Right renal cortex interstitium (tissue), 3 donors: ENCODE measurements at places on chromosomes 7 and 10. TPM values are rescaled to one million over a fixed set of nuclear protein-coding genes. Genes with fewer than 3 reads are reported as not detected.

DNA sequence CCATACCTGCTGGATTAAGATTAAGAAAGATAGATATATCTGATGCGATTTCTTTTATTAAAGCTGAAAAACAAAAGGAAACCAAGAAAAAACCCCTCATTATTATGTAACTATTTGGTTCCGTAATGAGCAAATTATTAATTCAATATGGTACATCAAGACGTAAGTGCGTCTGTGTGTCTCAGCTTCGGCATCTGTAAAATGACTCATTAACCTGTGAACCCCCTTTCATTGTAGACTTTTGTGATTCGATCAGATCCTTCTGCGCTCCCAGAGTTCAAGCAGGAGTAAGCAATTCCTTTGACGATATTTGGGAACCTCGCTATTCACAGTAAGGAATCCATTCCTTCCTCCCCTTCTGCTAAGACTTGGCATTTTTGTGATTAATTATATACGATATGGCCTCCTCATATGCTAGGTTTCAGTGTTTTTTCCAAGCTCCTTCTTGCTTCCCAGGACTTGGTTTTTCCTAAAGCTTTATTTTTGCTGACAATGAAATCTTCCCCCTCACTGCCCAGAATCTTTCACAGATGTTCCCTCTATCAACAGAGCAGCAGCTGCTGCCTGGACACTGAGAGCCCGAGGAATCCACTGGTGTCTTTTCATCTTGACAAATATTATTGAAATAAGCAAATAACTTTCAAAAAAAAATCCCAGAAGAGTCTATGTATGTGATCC lies 171.7 kb upstream of the CELF2 start:
- DNase-seq: no peak

DNA sequence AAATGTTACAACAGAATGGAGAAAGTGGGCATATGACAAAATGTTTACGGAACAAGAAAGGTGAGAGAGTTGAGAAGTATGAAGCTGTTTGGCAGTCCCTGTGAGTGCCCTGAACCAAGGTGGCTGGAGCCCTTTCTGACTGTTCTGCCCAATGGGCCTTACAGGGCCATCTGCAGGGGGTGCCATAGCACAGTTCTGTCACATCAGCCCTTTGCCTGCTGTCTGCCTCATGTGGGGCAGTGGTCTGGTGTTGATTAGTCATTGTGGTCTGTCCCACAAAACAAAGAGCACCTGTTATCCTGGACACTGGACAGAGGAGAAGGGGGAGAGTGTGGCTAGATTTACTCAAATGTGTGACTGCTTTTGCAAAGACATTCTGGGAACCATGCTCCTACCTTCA lies 51.5 kb upstream of the OSBPL3 start:
- no peak for DNase-seq

DNA sequence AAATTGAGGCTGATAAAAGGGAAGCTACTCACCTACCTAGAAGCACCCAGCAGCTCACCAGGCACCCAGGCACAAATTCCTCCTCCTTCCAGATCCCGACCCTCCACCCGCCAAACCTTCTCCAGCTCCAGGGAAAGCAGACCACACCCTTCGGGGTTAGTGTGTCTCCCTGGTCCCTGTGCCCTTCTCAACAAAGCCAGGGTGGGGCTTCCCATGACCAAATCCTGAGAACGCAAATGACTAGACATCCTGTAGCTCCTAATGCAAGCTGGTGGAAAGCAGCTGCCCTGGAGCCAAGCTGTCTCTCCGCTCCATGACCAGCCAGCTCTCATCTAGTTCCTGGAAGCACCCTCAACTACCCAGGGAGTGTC lies 4.4 kb downstream of the TBX20 start:
- DNase-seq: no peak

GRCh38 chr10:76115471-76116155 lies 684.2 kb downstream of the LRMDA start:
- no peak for DNase-seq

GRCh38 chr7:134532180-134532953 lies 5.0 kb downstream of the AKR1B10 start:
- DNase-seq: no peak

GRCh38 chr10:11899067-11899876 lies 76.1 kb downstream of the PROSER2 start:
- no peak for DNase-seq

DNA sequence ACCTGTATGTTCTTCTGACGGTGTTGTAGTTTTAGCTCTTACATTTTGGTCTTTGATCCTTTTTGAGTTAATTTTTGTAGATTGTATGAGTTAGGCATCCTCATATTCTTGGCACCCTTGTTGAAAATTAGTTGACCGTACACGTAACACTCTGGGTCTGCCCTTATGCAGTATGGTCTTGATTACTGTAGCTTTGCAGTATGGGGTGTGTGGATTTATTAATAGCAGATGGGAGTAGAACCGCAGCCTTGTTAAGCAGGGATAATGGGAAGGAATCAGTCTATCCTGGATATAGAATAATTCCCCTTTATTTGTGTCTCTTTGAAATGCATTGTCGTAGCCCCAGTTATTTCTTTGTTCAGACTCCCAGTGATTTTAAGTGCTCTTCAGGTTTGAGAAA lies 95.5 kb downstream of the UBE3C start:
- no peak for DNase-seq

- DNase-seq: no peak
These were observed 45.6 kb upstream of the FGL2 start for GRCh38 chr7:77245015-77245755.

- no peak for DNase-seq
These were observed 31.9 kb downstream of the FKBP6 start for GRCh38 chr7:73359746-73360375.

DNA sequence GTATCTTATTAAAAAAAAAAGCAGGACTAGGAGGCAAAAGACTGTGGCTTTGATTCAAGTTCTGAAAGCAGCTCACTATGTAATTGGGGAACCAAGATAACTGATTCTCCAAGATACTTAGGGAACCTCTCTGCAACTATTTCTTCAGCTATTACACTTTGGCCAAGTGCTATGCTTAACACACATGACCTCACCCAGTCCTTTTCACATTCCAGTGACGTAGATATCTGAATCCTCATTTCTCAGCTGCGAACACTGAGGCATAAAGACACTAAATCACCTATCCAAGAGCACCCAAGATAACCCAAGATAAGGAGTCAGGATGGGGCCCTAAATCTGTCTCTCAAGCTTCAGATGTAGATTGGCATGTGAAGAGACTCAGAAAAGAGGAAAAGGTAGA lies 133.6 kb downstream of the GLI3 start:
- no peak for DNase-seq

- no peak for DNase-seq
These were observed 6.9 kb downstream of the LRIT1 start for GRCh38 chr10:84234479-84234878.

GRCh38 chr10:103481974-103482531 lies 3.0 kb upstream of the CALHM3 start:
- DNase-seq: no peak

DNA sequence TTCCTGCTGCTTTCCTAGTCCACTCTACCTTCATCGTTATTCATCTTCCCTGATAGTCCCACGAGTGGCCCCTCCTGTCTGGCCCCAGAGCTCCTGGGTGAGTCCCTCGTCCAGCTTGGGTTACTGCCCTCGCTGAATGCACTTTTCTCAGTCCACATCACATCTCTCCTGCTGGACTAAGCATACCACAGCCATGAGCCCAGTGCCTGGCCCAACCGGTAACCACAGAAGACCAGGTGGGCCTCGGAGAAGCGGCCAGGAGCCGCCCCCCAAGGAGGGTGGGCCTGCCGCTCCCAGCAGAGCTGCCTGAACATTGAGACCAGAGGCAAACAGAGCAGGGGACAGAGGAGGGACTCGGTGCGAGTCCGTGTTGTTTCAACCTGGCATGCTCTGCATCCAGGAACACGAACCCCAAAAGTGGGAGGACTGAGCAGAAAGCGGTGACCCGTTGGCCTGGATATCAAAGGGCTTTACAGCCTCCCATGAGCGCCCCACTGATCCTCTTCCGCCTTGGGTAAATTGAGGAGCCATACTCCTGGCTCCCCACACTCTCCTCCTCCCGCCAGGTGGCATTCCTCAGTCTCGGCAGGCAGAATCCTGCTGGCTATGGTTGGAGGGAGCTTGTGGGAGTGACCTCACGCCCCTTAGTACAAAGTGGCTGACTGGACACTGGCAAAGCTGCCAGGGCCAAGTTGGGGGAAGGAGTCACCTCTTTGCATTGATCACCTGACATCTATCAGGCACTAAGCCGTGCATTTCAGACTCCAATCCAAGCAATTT lies 13.3 kb downstream of the TMEM72 start:
- no peak for DNase-seq

GRCh38 chr10:18455086-18455884 lies 196.1 kb downstream of the NSUN6 start:
- DNase-seq: no peak

GRCh38 chr7:92645114-92646061 lies 55.2 kb upstream of the FAM133B start:
- DNase-seq: no peak

DNA sequence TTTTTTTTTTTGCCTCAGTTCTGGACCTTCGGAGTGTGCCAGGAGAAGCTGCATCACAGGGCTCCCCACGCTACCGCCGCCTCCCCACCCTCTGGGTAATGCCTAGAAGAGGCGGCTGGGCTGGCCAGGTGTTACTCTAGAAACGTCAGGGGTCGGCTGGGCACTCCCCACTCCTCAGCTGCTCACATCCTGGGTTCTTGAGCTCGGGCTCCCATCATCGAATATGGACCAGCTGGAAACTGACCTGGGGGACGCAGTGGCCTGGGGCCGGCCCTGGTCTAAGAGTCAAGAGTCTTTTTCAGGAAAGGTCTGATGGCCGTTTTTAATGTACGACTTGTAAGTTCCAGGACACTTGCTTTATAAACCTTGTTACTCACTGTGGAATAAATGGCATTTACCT lies 326.5 kb downstream of the WDR37 start:
- no peak for DNase-seq

- no peak for DNase-seq
These were observed 56.7 kb downstream of the JCAD start for GRCh38 chr10:30002426-30003266.

- DNase-seq: no peak
These were observed 272.0 kb downstream of the POU6F2 start for GRCh38 chr7:39249635-39250152.

DNA sequence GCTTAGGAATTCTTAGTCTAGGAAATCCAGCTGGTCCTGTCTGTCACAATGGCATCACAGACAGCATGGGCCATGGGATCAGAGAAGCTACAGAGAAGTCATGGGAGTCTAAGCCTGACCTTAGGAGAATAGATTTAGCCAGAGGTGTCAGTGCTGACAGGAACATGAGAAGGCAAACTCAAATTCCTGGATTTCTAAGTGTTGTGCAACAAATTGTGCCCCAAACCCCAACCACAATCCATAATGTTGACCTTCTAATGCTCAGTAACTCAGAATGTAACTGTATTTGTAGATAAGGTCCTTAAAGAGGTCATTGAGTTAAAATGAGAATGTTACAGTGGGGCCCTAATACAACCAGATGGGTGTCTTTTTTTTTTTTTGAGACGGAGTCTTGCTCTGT lies 95.9 kb upstream of the RHOBTB1 start:
- DNase-seq: no peak

DNA sequence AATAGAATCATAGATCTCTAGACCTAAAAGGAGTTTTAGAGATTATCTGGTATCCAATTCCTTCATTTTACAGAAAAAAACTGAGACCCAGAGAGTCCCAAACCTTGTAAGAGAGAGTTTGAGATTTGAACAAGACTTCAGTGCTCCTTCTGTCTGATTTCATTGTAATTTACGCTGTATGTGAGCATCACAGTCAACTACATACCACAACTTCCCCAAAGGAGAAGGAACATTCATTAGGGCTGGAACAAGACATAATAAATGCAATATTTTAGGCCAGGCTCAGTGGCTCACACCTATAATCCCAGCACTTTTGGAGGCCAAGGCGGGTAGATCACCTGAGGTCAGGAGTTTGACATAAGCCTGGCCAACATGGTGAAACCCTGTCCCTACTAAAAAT lies 17.3 kb upstream of the PRKAR2B start:
- DNase-seq: no peak

DNA sequence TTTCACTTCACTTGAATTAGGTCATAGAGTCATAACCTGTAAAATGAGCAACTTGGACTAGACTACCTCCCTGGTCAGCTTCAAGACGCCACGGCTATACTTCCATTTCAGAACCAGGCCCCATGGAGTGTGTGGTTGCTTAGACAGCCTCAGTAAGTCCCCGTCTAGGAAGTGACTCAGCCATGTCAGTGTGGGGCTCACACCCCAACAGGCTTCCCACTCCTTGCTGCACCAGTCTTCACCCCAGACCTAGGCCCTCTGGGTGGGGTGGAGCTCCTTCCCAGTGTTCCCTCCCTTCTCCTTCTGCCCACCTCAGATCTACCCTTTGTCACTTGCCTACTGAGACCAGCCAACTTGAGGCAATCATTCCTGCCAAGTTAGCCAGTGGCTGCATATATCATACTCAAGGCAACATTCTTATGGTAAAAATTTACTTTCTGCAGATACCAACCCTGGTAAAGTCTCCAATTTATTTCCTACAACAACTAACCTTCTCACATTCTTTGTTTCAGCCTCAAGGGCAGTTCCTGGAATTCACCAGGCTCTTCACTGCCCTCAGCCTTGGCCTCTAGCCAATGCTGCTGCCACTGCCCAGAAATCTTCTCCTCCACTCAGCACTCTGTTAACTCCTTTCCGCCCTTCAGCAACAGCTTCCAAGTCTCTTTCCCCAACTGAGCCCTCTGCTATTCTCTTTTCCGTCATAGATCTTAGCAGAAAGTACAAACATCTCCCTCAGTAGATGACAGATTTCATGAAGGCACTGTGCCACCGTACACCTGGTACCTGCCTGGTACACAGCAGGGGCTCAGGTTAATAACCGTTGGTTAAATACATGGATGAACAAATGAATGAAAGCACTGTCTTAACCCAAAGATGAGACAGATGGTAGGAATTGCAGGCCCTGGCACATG lies 31.3 kb upstream of the ZNRF2 start:
- no peak for DNase-seq

DNA sequence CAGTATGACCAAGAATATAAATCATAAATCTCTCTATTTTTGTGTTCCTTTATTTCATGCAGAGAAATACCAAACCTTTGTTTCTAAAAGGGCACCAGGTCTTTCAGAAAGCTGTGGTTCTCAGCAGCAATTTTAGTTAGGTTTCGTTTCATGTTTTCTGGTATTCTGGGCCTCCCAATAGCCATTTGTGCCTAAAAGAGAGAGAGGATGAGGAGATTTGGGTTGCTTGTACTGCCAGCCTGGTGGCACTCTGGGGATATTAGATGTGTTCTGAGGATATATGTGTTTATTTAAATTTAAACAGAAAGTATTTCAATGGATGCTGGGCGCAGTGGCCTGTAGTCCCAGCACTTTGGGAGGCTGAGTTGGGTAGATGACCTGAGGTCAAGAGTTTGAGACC lies 471.7 kb downstream of the AUTS2 start:
- no peak for DNase-seq

The LRRC61 gene
- 23.0 TPM for polyA plus RNA-seq

The PALD1 gene
- polyA plus RNA-seq: 9.7 TPM

The GRM8 gene
- 12.6 TPM for polyA plus RNA-seq

The KIF11 gene
- polyA plus RNA-seq: 35.1 TPM

The SLC16A12 gene
- polyA plus RNA-seq: 27.8 TPM

The OR6B1 gene
- polyA plus RNA-seq: not detected
